GM23248 (cell line): ENCODE measurements at places on chromosomes 1 and 21. TPM values are rescaled to one million over a fixed set of nuclear protein-coding genes. Genes with fewer than 3 reads are reported as not detected.

The AGT gene
- 0.16 TPM in 1 of 2 replicates, not detected in the other for polyA plus RNA-seq

The CIART gene
- 6.7 and 7.0 TPM in 2 replicates for polyA plus RNA-seq

The PTGFR gene
- polyA plus RNA-seq = 7.8 and 8.3 TPM in 2 replicates

The HSF2BP gene
- 1.6 TPM in 2 replicates for polyA plus RNA-seq

The LINGO4 gene
- polyA plus RNA-seq = not detected in 2 replicates

The BRINP3 gene
- not detected in 2 replicates for polyA plus RNA-seq

The TMEM82 gene
- not detected in 2 replicates for polyA plus RNA-seq

The ZFP69B gene
- 3.7 and 3.9 TPM in 2 replicates for polyA plus RNA-seq

The TRIM63 gene
- not detected in 2 replicates for polyA plus RNA-seq

The ZNF496 gene
- 6.7 and 8.2 TPM in 2 replicates for polyA plus RNA-seq

The PTPRU gene
- polyA plus RNA-seq = 6.0 and 6.2 TPM in 2 replicates

The CFAP107 gene
- not detected in 2 replicates for polyA plus RNA-seq

GRCh38 chr1:205971082-205971481, 27.8 kb upstream of the SLC26A9 start:
- DNase-seq = no peak

DNA sequence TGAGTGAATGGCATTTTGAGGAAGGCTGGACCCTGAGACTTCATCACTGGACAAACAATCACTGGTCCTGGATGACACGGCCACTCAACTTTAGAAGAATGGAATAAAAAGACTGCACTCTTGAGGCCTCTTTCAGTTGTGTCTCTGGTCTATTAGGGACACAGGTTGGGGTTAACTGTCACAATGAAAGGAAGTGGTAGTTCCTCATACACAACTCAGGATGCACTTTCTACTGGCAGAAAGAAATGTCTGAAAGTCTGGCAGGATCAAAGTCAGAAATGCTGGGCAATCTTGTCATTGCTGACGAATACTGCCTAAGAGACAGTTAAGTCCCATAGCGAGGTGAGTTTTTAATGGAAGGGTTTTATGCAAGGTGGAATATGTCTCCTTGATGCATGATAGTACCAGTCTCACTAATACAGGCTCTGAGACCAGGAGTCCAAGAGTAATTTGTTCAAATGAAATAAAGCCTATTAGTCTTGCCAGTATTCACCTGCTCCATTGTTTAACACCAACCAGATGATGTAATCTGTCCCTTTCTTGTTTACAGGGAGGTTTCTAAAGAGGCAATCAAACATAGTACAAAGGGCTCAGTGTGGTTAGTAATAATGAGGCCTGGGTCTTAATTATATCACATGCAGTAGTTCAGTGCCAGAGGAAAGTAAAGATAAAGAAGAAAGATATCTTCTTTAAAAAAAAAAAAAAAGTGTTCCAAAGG, 11.2 kb upstream of the RRP15 start:
- DNase-seq = no peak

DNA sequence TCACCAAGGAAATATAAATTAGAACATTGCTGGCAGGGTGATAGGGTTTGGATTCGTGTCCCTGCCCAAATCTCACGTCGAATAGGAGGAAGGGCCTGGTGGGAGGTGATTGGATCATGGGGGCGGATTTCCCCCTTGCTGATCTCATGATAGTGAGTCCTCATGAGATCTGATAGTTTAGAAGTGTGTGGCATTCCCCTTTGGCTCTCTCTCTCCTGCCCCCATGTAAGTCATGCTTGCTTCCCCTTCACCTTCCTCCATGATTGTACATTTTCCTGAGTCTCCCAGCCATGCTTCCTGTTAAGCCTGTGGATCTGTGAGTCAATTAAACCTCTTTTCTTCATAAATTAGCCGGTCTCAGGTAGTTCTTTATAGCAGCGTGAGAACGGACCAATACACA, 60.6 kb downstream of the VPS26C start:
- DNase-seq = no peak

- peak; percentile 87 for DNase-seq
Measured at GRCh38 chr1:246214708-246215509, 292.2 kb downstream of the SMYD3 start.

- peak; percentile 98 for DNase-seq
Measured at GRCh38 chr1:10510520-10511493, 36.1 kb downstream of the PEX14 start.

DNA sequence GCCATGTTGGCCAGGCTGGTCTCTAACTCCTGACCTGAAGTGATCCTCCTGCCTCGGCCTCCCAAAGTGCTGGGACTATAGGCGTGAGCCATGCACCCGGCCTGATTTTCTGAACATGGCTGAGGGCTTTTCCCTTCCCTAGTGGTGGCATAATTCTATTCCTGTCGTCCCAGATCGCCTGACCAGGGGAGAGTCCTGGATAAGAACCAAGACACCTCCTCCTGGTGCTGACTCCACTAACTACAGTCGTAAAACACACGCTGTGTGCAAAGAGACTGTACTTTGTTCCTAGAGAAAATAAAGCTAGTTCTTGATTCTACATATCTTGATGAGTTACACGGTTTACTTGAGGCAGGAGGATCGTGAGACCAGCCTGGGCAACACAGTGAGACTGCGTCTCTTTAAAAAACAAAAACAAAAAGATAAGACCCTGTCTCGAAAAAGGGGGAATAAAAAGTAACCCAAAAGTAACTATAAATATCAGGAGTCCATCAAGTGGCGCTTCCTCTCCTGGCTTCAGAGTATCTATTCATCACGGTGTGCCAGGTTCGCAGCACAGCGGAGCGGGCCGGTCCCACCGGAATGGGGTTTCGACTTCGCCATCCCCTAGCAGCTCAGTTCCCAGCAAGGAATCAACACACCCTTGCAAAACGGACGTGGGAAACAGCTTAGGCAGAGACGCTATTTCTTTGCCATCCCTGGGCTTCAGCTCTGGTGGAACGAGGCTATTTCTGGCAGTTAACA, 973 bp downstream of the SDF4 start:
- DNase-seq = peak; percentile 90

DNA sequence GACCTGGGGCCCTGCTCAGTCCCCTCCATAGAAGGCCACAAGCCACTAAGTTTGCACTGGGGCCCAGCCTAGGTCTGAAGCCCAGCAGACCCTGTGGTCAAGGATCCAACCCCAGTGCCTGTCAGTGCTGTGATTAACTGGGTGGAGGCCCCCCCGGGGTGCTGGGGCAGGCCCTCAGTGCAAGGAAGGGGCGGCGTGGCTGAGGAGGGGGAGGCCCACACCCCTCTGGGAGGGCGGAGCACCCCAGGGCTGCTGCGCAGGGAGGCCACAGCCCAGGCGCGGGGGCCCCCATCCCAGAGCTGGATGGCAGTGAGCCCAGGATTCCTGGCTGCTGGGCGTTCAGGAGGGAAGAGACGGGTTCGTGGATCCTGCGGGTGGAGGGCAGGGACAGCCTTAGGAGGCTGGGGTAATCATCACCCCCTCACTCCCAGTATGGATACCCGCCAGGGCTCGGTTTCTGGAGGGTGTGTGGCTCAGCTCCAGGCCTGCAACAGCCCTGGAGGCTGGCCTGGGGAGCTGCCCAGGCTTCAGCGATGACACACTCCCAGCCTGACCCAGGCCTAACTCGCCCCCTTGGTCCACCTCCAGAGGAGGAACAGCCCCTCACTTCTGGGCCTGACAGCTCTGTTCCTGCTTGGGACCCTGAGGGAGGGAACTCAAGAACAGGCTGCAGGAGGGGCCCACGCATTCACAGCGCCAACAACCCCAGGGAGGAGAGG, 890 bp downstream of the GJC2 start:
- peak; percentile 90 for DNase-seq

- DNase-seq = no peak
Measured at GRCh38 chr1:195550071-195550862, 1058.0 kb downstream of the KCNT2 start.

DNA sequence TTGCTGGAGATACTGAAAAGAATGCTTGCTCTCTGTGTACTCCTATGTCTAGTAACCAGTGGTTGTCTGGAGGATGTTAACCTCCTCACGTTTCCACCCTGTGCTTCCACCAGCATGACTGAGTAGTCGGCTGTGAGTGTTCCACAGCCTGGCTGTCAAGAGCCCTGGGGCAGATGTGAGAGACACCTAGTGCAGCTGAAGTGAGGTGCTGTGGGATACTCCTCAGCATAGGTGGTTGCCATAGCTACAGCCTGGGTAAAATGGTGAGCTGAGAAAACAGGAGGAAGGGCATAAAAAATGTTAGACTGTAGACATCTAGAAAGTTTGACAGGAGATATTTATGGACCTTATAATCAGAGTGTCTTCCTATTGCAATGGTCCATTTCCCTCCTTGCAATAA, 15.8 kb downstream of the IVL start:
- no peak for DNase-seq

GRCh38 chr1:39081271-39082009, 55.3 kb downstream of the NDUFS5 start:
- peak; percentile 55 for DNase-seq

DNA sequence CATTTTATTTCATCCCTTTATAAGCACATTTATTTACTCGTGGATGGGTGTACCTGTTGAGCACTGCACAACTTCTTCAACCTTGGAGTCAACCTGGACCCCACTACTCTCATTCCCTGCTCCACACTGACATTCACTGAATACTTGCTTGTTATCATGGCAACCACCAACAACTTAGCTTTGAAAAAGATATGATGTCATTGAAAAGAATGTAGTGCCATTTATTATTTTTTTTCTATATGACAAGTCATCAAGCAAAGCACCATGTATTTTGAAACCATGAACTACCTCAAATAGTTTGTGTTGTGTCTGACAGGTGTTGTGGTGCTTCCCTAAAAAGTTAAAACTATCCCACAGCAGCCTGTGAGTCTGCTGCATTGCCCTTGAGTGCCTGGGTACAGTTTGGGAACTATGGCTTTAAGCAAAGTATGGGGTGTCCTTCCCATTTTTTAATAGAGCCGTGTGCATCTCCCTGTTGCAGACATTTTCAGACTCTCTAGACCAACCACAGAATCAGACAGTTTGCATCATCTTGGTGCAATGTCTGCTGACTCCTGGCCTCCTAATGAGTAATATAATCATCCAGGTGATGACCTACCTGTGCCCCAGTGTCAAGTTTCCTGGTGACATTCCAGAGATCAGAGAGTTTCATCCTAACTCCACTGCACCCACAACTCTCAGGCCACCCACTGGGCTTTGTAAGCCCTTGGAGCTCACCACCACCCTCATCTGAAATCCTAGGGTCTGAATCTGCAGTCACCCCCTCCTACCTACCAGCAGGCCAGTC, 339.7 kb upstream of the PROX1 start:
- no peak for DNase-seq

GRCh38 chr1:185917646-185918045, 183.5 kb downstream of the HMCN1 start:
- peak; percentile 51 for DNase-seq

DNA sequence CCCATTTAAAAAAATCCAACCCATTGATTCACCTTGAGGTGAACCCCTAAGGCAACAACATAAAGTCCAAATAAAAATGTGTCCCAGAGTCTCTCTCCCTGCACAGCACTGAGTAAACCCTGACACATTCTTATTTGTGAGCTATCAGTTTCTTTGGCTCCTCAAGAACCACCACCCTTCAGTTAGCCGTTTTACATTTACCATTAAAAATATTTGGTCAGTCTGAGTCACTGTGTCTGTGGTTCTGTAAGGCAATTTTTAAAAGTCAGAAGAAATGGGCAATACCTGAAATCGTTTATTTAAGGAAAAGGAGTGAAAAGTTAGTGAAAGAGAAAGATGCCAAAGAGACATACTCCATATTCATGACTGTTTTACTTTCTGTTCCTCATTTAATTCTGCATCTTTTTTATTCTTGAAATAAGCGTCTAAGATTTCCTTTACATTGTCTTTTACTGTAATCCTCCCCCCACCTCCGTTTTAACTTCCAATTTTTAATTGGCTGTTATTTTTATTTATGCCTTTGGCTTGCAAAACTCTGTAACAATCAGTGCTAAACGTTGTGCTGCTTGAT, 91.7 kb upstream of the IVNS1ABP start:
- DNase-seq = peak; percentile 14

- DNase-seq = no peak
Measured at GRCh38 chr1:8939362-8939995, 6.2 kb upstream of the CA6 start.

- peak; percentile 4 for DNase-seq
Measured at GRCh38 chr1:48356901-48357300, 115.1 kb downstream of the SPATA6 start.

DNA sequence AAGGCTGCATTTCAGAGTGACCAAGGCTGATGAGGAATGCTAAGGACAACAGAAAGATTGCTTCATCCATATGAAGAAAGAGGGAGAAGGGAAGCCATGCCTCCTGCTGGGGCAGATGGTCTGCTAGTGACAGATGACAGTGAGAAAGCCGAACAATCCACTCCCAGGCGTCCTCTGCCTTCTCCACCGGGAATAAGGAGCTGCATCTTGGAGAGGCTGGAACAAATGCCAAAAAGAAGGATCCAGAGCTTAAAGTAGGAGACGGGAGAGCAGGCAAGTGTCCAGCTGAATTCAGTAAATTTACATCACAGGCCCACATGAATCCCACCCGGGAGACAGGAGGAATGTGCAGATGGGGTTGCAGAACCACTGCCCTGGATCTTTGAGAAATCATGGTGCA, 33.4 kb downstream of the DDX20 start:
- peak; percentile 56 for DNase-seq

GRCh38 chr1:184843732-184844495, 89.3 kb upstream of the EDEM3 start:
- no peak for DNase-seq

DNA sequence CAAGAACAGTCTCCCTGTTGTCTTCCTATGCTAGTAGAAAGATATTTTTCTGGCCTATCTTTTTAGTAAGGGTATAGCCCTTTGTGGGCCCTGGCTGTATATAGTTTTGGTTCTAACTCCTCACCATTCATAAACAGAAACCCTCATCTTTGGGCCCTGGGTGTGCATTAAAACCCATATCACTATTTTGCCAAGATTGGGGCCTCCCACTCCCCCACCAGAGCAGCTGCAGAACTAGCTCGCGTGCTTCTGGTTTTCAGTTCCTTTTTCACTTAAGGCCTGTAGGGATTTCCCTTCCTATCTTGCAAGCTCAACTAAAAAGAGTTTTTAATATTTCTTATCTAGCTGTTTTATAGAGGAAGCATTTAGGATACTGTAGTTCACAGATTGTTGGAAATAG, 106.4 kb downstream of the RGL1 start:
- DNase-seq = no peak
